ENCODE measurements at places on chromosomes 3 and 15.

GRCh38 chr15:99104788-99105513 is at the start of gene SYNM:
Gene SYNM (plus strand): TSS chr15:99105080. CDS start chr15:99105200, 120 bp downstream.
- DNase-seq: peak; percentile 95

DNA sequence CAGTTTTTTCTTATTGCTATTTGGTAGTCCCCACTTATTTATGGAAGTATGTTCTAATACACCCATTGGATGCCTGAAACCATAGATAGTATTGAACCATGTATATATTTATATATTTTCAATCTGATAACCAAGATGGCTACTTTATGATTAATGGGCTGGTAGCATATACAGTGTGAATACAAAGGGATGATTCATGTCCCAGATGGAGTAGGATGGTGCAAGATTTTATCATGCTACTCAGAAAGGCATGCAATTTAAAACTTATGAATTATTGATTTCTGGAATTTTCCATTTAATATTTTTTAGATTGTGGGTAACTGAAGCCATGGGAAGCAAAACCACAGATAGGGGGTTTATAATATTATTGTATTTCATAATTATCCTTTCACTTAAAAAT is 35.2 kb downstream of the AP4E1 start:
- DNase-seq: no peak

GRCh38 chr3:126351771-126352475 is 5.3 kb downstream of the KLF15 start:
- DNase-seq: no peak

- no peak for DNase-seq
Observed at GRCh38 chr3:133850034-133850433, 44.4 kb downstream of the SRPRB start.

- DNase-seq: no peak
Observed at GRCh38 chr3:117887901-117888300, 1146.7 kb downstream of the IGSF11 start.

GRCh38 chr3:65685621-65686235 is 353.0 kb downstream of the MAGI1 start:
- DNase-seq: no peak

GRCh38 chr3:125511420-125512118 is 8.4 kb downstream of the SNX4 start:
- DNase-seq: no peak

GRCh38 chr3:117217355-117217754 is 507.8 kb downstream of the TUSC7 start:
- DNase-seq: no peak

- DNase-seq: no peak
Observed at GRCh38 chr3:172287937-172288477, 160.2 kb downstream of the GHSR start.

DNA sequence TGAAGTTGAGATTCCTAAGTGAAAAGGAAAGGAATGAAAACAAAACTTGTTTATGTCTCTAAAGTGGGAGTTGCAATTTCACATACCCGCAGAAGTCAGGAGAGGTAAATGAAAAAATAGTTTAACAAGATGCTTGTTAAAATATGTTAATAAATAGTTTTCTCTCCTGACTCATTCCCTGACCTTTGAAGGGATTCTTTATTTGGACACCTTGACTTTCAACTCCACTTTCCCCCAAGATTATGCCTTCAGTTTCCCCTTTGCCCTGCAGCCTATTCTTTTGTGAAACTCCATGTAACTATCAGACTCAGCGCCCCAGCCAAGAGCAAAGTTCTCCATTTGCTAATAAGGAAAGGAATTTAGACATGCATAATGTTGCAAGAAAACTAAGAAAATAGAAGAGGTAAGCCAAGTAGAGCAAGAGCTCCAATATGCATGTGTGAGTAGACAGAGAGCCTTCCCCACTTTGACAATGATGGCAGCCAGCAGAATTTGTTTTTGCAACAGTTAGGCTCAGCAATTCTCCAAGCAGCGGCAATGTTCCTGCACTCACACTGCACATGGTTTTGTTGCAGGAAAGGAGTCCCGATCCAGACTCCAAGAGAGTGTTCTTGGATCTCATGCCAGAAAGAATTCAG is 61.2 kb downstream of the CD200 start:
- DNase-seq: no peak

DNA sequence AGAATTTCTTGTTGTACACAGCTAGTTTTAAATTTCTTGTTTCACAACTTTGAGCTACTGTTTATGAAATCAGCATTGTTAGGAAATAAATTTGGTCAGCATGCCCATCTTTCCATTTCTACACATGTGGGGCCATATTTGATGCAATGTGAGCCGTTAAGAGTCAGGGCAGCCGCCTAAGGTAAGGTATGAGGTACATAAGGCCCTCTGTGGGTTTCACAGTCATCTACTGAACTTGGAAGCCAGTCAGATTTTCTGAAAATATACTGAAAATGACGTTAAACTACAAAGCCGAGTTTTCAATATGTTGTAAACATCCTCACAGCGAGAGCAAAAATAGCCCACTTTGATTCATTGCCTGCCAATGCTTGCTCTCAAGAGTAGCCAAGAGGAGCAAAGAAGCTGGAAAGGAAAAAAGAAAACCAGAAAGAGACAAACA is 94.7 kb upstream of the PDZRN3 start:
- DNase-seq: no peak

- peak; percentile 61 for DNase-seq
Observed at GRCh38 chr3:126197854-126198584, 17.6 kb upstream of the ALDH1L1 start.

- DNase-seq: peak; percentile 8
Observed at GRCh38 chr15:69663441-69663840, 210.8 kb downstream of the RPLP1 start.

DNA sequence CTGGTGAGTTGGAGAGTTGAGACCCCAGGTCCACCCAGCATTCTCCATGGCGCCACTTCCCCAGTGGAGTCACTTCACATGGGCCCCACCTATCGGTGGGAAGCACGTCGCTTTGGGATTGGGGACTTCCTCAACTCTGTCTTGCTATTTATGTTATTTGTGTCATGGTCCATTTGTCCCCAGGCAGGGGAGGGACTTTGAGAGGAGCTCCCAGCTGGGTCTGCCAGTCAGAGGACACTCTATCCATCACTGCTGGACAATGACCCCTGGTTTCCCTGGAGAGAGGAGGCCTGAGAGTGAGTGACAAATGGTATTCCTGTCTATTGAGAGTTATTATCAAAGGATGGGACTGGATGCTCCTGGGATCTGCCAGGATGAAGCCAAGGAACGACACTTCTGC is 127.6 kb downstream of the RAB11A start:
- DNase-seq: no peak

DNA sequence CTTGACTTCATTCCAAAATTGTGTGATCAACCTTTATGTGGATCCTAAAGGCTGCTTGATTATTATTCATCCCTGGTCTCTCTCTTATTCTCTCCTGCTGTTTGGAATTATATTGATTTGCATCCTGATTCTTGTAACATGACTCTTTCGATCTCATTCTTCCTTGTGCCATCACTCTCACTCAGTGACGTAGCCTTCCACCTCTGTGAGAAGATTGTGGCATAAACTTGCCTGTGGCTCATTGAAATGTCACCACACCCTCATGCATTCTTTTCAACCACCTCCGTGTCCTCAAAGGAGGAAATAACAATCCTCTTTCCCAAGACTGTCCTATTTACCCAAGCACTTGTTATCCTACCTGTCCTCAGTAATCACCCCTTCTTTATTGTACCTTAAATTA is 41.3 kb upstream of the GCNT3 start:
- DNase-seq: no peak

DNA sequence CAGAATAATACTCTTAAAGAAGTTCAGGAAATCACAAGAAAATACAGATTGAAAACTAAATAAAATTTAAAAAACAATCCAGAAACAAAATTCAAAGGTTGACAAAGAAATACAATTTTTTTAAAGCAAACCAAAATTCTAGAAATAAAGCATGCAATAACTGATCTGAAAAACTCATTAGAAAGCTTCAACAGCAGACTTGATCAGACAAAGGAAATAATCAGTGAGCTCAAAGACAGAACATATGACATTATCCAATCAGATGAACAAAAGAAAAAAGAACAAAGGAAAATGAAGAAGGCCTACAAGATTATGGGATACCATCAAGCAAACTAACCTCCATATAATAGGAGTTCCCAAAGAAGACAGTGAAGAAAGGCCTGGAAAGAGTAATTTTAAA is 336.8 kb downstream of the RSL24D1 start:
- DNase-seq: no peak

GRCh38 chr15:88956906-88957305 is 43.7 kb upstream of the MFGE8 start:
- DNase-seq: no peak

GRCh38 chr3:190320594-190321362 is 1.5 kb downstream of the CLDN1 start:
- no peak for DNase-seq

DNA sequence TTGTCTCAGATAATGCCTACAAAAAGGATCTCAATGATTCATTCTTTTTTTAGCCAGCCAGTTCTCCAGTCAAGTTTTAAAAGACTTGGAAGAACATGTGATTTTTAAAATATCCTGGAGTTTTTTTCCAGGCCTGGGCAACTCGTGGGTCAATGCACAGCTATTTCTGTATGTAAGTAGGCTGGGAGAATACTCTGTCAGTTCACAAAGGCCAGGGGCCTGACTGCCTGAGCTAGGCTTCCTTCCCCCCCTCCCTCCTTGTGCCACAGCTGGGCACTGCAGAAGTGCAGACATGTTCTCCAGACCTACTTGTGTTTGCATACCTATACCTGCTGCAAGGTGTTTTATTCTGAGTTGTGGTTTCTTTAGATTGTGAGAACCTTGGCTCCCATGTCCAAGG is 43.7 kb downstream of the CTDSPL start:
- DNase-seq: no peak

GRCh38 chr3:24004171-24004938 is 59.3 kb downstream of the NR1D2 start:
- DNase-seq: no peak

GRCh38 chr3:141767066-141767465 is 3.9 kb downstream of the GRK7 start:
- no peak for DNase-seq

DNA sequence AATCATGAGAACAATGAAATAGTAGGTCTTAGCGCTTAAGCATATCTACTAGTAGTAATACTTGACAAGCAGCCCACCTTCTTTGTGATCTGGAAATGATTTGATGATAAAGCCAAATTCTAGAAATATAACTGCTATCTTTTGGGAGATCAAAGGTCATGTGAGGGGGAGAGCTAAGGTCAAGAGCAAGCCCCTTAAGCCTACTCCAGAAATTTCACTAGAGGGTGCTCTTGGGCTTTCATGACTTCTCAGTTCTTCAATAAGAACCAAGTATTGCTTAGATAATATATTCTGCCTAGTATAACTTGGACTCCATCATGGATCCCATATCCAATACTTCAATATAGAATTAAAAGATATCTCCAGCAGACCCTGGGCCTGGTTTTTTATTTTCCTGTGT is 319.6 kb downstream of the ZBTB20 start:
- peak; percentile 22 for DNase-seq

- DNase-seq: no peak
Observed at GRCh38 chr3:155629556-155629955, 115.3 kb downstream of the PLCH1 start.

DNA sequence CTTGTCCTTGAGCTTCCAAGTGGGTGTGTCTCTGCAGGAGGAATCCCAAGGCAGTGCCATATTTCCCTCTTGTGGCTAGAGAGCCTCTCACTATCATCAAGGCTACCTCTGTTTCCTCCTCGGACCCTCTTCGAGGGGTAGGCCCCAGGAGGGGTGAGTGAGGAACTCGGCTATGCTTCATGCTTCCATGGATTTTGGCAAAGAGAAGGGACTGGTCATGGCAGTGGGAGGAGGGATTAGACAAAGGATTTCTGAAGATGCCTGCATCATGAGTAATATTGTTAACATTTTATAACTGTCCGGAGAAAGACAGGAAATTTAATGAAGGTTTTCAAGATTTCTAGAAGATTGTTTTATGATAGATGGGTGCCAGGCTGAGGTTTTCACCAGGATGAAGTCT is 241.5 kb downstream of the CLSTN2 start:
- DNase-seq: no peak

DNA sequence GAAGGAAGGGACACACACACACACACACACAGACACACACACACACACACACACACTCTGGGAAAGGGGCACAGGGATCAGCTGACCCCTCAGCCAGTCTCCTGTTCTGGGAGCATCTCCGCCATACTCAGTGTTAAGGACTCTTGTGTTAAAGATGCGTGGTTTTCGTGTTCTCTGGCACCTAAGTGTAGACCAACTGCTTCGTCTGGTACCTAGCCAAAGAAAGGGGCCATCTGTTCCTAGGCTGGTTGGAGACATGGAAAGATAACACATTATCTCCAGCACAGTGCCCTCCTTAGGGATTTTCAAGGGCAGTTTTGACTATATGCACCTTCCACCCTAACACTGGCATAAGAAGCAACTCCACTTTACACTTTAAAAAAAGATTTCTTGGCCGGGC is 65.1 kb downstream of the EPHB1 start:
- no peak for DNase-seq

DNA sequence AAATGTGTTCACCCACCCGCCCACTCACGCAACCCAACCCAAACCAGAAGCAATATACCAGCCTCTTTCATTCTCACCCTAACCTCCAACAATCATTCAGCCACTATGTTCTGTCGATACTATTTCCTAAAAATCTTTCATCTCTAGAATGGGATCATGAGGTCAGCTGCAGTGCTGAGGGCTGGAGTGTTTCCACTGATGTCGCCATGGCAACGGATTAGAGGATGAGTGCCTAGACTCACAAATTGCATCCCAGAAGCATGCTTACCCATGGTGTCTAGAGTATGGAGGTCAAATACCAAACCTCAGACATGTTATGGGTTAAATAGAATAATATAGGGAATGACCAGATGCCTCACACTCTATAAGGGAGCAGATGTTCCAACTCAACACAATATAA is 138.5 kb downstream of the GABRB3 start:
- no peak for DNase-seq

GRCh38 chr3:184541886-184542562 is 19.6 kb upstream of the EPHB3 start:
- no peak for DNase-seq

DNA sequence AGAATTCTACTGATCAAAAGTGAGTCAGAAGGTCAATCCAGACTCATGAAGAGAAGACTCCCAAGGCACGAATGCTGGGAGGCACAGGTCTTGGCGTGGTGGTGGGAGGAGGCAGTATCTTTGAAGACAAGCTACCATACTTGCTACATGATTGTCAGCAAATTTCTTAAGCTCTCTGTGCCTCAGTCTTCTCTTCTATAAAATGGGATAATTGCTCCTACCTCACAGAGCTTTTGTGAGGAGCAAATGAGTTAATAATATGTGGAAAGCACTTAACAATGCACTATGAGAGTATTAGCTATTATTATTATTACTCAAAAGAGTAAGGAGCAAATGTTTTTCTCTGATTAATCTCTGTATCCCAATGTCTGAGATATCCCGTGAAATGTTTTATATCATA is 36.2 kb downstream of the EHD4 start:
- no peak for DNase-seq

Measured in GM13977 (cell line).